Inflammatory macrophage (primary cell): ENCODE measurements at places on chromosomes 2 and 18.

DNA sequence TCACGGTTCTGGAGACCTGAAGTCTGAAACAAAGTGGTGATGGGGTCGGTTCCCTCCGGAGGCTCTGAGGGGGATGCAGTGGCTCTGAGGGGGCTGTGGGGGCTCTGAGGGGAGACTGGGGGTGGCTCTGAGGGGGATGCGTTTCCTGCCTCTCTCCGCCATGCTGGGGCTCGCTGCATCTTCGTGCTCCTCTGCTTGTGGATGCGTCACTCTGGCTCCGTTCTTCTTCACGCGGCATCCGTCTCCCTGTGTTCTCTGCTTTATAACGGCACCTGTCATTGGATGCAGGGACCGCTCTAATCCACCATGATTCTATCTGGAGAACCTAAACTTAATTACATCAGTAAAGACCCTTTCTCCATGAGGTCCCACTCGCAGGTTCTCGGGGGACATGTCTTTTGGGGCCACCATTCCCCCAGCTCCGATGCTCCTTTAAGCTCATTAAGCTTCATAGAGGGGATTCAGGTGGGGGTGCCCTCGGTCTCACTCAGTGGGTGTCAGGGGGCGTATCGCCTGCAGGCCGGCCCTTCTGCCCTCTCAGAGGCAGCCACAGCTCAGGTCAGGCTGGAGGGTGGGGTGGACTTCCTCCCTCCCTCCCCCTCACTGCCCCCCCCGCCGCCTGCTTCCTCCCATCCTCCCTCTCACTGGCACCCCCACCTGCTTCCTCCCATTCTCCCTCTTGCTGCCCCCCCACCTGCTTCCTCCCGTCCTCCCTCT lies 18.4 kb downstream of the RTP5 start:
- no peak for DNase-seq

- DNase-seq = no peak
These were observed 28.6 kb downstream of the EPG5 start for GRCh38 chr18:45938488-45938935.

- peak; percentile 74 for DNase-seq
These were observed 149.5 kb downstream of the ATP9B start for GRCh38 chr18:79218605-79219190.

DNA sequence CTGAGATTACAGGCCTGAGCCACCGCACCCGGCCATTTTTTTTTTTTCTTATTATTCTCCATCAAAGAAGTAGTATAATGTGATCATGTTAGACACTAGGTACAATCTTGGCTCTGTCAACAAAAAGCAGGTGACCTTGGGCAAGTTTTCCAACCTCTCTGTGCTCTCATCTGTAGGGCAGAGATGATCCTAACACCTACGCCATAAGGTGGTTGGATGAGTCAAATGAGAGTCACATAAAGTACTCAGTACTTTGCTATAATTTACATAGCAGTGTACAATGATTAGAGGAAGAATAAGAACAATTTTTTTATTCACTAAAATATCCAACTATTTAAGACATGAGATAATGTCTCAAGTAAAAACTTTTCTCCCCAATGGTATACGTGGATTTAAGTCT lies 128.6 kb downstream of the TGIF1 start:
- DNase-seq = no peak

GRCh38 chr18:8858888-8859511 lies 153.6 kb downstream of the MTCL1 start:
- no peak for DNase-seq

GRCh38 chr18:79573921-79574491 lies 105.6 kb upstream of the CTDP1 start:
- no peak for DNase-seq

- DNase-seq = no peak
These were observed 145.0 kb downstream of the SRBD1 start for GRCh38 chr2:45466053-45466452.

DNA sequence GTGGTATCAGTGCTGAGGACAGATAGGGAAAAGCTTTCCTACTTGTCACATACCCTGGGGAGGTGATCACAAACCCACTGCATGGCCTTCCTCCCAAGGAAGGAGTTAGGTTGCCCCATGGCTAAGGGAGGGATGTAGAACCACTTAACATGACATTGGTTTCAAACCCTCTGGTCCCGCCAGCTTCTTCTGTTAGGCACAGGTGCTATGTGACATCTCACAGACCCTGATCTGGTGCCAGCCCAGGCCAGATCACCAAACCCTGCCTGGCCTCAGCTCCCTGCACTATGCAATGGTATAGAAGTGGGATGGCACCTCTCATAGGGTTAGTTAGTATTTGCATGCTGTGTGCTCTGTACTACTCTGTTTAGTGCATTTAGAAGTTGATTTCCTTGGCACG lies 58.0 kb downstream of the TCF7L1 start:
- no peak for DNase-seq

GRCh38 chr18:9849407-9850283 lies 36.1 kb upstream of the TXNDC2 start:
- peak; percentile 92 for DNase-seq

GRCh38 chr2:6783238-6783614 lies 82.5 kb downstream of the CMPK2 start:
- DNase-seq = no peak

- DNase-seq = no peak
These were observed 46.2 kb downstream of the UNC80 start for GRCh38 chr2:209817844-209818271.

DNA sequence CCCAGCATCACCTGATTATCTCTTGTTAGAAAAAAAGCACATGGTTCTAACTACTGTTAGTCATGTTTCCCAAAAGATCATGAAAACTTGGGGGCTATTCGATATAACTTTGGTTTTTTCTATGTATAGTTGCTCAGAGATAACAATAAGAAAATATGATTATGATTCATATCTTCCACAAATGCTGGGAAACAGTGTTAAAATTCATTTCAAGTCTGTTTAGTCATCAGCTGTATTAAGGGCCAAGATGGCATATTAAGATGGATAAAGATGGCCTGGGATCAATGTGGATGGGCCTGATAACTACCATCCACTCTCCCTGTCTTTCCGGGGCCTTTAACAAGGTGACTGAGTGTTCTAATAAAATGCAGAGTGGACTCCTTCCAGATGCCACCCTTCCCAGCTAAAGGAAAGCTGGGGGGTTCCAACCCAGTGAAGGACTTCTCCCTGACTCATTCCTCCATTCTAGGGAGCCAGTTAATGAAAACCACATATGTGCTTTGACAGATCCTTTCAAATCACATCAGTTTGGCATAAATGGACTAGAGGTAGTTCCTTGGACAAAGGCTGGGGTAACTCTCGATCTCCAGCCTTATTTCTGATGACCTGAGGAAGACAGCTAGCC lies 221.6 kb downstream of the VAPA start:
- DNase-seq = no peak

GRCh38 chr18:69494841-69495240 lies 94.2 kb downstream of the DOK6 start:
- no peak for DNase-seq

DNA sequence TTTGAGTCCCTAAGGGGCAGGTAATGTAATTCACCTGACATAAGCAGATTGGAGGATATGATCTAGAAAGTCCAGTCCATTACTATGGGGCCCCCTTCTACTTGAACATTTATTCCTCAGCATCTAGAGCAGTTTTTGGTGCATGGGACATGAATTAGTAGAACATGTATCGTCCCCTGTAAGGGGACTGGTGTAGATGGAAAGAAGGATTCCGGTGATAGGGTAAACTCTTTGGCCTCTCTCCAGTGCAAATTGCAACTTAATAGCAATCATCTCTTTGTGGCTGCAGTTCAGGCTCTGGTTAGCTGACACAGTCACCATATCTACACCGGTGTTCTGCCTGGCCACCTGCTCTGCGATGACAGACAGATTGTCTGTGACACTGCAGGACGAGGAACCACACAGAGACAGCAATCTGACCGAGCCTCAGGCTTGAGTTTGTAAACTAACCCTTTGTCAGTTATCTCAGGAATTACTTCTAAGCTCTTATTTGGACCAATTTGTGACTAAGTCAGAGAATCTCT lies 6.4 kb upstream of the SLC8A1 start:
- DNase-seq = no peak

DNA sequence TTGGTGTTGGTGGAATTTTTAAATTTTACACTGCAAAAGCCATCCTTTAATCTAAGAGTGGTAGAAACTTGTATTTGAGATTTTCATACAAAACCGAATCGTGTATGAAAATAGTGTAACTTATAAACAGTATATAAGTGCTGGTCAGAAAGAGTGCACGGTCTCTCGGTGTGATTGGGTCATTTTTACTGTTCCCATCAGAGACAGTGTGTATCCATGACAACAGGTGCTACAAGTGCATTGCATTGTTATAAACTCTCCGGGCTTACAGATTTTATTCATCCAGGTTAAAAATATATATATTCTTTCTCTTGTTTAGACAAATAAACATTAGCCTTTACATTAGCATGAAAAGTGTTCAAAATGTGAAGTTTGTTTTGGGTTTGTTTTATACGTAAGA lies 721.9 kb downstream of the METTL4 start:
- DNase-seq = no peak

DNA sequence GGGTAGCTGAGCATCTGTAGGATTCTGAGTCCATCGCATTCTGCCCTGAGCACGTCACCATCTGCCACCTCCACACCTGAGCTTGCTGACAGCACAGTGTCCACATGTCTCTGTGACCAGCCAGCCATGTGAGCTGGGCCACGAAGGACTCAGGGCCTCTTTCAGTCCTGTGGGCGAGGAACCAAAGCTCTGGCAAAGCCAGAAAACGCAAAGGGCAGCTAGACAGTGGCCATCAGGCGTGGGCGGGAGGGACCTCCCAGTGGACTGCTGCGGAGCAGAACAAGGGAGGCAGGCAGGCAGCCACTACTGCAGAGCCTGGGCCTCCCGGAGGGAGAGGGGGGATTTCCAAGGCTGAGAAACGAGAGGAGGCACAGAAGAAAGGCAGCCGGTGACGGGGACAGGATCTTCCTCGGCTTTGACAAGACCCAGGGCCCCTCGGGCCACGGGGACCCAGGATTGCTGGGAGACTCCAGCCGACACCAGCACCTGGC lies 274.6 kb upstream of the SALL3 start:
- no peak for DNase-seq

- no peak for DNase-seq
These were observed 19.1 kb downstream of the MRPS9 start for GRCh38 chr2:105057005-105057404.

GRCh38 chr2:98454500-98455235 lies 10.0 kb downstream of the INPP4A start:
- peak; percentile 72 for DNase-seq
